ENCODE measurements at places on chromosomes 13 and 19. TPM values are rescaled to one million over a fixed set of nuclear protein-coding genes. Genes with fewer than 3 reads are reported as not detected.

Gene KCTD15
- 21.4 TPM for total RNA-seq

Gene OLFM2
- 0.65 TPM for total RNA-seq

DNA sequence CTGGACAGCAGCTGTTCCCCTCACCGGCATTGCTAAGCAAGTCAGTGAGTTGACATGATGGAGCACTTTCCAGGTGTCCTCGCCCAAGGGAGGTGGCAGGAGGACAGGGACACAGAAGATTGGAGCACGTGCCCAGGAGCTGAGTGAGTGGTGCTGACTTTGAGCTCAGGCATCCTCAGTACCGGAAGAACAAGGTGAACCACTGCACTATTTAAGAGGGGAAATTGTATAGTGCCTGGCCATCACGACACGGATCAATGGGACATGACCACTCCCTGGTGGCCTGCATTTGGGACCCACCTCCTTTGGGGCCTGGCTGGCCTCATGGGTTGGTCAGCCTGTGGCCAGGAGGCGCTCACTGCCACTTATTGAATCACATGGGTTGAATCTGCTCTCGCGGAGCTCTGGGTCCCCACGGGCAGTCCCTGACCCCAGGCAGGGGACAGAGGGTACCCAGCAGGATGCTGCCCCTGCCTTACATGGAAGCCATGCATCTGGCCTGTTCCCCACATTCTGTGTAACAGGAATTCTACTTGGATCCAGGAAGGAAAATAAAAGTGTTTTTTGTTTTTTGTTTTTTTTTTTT, 206.9 kb upstream of the ZNF536 start:
- DNase-seq = no peak

DNA sequence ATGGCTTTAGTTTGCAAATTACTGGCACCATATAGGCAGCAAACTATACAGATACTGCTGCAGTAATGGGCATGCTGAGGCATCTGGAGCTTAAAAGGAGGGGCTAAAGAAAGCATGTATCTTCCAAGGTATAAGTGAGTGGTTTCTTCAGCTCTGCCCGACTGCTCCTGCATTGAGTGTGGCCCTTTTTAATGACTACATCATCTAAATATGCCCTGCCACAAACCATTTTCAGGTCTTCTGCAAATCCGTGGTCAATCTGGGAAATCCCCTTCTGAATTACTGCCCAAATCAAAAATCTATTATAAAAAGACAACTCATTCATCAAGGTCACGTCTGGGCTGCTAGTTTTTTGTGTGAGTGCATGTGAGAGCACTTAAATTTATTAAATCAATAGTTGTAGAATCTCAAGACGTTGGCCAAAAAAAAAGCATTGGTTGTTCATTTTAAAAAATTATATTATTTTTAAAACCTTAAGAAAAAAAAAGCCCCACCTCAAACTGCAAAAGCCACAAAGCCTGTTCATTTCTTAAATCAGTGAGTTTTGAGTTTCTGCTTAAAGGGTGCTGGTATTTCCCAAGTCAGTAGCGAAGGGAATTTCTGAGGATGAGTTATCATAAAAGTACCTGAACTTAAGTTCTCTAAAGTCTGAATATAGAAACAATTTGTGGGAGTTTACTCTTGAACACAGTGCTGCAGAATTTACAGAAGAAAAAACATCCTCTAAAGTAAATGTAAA, 16.3 kb downstream of the LCP1 start:
- DNase-seq = no peak

- DNase-seq = no peak
Observed at GRCh38 chr13:63541336-63541735, 2125.7 kb upstream of the PCDH20 start.

Measured in lung microvascular endothelial cell (primary cell).